ENCODE measurements at places on chromosomes 11 and 22. TPM values are rescaled to one million over a fixed set of nuclear protein-coding genes. Genes with fewer than 3 reads are reported as not detected.

Gene DSCAML1
- not detected for total RNA-seq

GRCh38 chr11:118169300-118170140 is 6.9 kb downstream of the SCN2B start:
- no peak for DNase-seq

- no peak for DNase-seq
These were observed 1060.1 kb downstream of the NTM start for GRCh38 chr11:132430429-132431062.

DNA sequence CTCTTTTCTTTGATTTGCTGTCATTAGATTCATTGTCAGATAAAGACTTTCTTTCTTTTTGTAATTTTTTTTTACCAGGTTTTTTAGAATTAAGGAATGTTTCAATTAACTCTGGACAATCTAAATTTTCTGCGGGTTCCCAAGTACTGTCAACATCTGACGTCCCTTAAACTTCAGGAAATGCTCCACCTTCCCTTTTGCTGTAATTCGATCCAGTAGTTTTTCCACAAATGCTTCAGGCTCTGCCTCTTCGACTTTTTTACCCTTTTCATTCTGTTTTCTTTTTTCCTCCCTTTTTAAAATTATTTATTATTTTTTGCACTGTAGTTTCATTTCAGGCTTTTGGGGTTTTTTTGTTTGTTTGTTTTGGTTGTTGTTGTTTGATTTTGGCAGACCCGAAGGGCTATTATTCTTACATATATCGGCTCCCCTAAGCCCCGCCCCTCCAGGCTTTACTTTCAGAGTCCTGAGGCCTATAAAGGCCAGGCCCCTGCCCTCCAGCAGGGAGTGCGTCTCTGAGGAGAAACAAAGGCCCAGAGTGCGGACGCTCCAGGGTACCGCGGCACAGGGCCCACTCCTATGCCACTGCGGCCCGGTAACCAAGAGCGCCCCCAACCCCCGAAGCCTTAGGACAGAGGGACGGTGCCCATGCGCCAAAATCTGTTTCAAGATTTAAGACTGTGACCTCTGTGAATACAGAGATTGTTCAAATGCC is 116.4 kb downstream of the TYR start:
- no peak for DNase-seq

- DNase-seq: no peak
These were observed 21.1 kb upstream of the TMPRSS13 start for GRCh38 chr11:117950301-117950700.
